Glutamatergic neuron (in vitro differentiated cells): ENCODE measurements at places on chromosomes 4 and X.
A peak's percentile ranks its signal among the peaks of the same experiment; 100 is the strongest.

DNA sequence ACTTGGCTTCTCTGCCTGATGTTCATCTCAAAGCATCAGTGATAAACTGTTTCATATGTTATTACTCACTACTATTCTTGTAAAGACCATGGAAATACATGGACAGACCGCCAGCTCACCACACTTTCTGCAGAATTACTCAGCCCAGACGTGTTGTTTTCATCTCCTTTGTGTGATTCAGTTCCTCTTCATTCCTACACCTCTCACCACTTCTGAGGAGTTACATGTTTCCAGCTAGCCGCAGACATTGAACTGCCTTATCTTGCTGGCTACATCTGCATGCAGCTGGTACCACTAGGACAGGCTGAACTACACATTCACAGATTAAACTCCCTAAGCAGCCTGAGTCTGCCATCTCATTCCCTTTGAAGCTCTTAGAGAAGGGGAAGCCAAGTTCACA, 443.2 kb upstream of the FGF16 start:
- DNase-seq = no peak

DNA sequence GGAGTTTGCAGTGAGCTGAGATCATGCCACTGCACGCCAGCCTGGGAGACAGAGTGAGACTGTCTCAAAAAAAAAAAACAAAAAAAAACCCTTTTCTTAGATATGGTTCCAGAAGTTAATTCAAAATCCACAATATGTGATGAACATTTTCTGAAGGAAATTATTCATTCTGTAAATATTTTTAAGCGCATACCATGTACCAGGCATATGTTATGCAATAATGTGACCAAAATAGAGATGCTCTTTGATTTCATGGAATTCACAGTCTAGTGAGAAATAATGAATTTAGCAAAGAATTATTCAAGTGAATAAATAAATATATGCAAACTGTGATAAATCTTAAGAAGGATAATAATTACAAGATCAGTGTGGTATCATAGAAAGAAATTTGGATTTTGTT, 174.7 kb downstream of the GC start:
- no peak for DNase-seq

- no peak for DNase-seq
Measured at GRCh38 chr4:108247387-108248049, 78.8 kb upstream of the LEF1 start.

GRCh38 chrX:95791876-95792275, 892.8 kb upstream of the DIAPH2 start:
- DNase-seq = no peak

GRCh38 chr4:10260777-10261176, 144.2 kb upstream of the WDR1 start:
- DNase-seq = no peak

- no peak for DNase-seq
Measured at GRCh38 chr4:112329672-112330375, 32.7 kb downstream of the ALPK1 start.

- no peak for DNase-seq
Measured at GRCh38 chr4:71932941-71933340, 98.9 kb upstream of the NPFFR2 start.

- DNase-seq = no peak
Measured at GRCh38 chrX:120136840-120137239, 21.1 kb upstream of the RHOXF1 start.

DNA sequence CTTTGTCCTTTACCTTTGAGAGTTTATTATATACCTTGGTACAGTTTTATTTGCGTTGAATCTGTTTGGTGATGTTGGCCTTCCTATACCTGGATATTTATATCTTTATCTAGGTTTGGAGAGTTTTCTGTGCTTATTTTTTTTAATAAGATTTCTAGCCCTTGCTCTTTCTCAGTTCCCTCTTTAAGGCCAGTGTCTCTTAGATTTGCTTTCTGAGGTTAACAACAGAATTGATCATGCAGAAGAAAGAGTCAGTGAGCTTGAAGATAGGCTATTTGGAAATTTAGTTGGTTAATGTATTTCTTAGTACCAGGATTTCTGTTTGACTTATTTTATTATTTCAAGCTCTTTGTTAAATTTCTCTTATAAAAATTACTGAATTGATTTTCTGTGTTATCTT, 12.7 kb upstream of the TAF7L start:
- DNase-seq = no peak

DNA sequence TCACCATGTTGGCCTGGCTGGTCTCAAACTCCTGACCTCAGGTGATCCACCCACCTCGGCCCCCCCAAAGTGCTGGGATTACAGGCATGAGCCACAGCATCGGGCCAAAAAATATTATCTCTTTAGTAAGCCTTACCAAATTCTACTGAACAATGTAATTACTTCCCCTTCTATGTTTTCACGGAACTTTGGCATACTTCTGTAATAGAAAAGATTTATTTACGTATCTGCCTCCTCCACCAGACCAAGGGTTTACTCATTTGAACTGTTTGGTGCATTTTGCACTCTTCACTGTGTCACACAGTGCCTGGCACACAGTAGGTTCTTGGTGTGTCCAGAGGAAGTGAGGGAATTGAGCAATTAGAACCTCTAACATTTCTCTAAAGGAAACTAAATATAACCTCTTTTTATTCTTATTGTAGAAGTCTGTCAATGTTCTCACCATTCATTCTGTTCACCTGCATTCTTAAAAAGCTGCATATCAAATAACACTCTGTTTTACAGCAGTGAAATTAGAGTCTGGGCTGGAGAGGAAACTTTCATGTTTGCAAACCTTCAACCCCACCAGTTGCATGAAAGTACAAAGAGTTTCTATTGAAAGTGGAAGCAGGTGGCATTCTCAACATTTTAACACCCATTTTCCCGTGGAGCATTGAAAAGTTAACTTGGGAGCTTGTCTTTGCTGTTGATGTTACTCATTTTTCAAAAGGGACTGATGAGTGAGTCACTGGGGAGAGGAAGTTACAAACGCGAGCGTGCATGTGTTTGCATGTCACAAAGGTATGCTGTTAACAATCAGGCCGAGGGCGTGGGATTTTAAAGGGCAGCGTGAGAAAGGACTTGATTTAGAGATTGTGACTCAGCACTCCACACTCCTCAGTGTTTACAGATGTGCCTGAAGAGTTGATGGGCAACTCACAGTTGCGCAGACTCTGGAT, 314.1 kb downstream of the STK32B start:
- DNase-seq = no peak

DNA sequence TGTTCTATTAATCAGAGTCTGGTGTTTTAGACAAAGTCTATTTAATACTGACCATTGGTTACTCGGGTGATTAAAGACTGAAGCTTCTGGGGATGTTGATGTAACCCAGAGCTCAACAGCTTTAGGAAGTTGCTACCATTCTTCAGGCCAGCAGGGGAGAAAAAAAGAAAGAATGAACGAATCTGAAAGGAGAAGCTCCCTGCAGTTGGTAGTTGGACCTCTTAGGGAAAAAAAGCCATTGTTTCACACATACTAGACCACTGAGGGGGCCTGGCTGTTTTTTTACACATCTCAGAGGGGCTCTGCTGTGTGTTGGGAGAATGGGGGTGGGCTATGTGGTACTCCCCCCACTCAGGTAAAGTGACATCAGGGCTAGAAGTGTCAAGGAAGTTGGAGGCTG, 378.9 kb downstream of the KCNIP4 start:
- no peak for DNase-seq

DNA sequence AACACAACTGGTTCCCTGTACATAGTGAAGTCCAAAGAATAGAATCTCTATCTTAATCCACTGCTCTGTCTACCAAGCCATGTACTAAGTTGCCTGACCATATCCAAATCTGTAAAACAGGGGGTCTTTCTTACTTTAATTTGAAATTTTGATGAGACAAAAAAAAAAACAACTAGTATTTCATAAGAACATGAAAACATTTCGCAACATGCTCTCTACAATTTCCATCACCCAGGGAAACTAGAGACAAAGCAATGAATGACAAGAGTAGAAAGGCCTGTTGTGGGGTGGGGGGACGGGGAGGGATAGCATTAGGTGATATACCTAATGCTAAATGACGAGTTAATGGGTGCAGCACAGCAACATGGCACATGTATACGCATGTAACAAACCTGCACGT, 279.9 kb downstream of the PPP3CA start:
- DNase-seq = no peak

DNA sequence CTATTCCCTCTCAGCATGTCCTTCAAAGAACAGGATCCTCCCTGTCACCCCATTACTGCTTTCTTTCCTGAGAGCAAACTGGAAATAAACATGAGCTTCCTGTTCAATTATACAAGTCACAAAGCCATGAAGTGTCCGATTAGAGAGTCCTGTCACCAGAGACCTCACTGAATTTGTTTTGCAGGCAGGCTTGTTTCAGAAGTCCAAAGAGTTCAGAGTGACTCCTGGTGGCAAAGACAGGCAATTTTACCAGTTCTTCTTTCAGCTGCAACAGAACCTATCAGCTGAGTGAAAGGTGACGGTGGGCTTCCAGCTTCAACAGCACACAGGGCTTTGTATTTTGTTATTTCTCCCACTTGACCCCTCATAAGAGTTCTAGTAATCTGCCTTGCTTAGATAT, 6.4 kb downstream of the ELK1 start:
- DNase-seq = no peak

- DNase-seq = no peak
Measured at GRCh38 chrX:72002875-72003274, 92.2 kb downstream of the NHSL2 start.

- DNase-seq = no peak
Measured at GRCh38 chr4:52144372-52144771, 93.3 kb downstream of the SPATA18 start.

- no peak for DNase-seq
Measured at GRCh38 chr4:139547979-139548378, 8.0 kb downstream of the SETD7 start.

DNA sequence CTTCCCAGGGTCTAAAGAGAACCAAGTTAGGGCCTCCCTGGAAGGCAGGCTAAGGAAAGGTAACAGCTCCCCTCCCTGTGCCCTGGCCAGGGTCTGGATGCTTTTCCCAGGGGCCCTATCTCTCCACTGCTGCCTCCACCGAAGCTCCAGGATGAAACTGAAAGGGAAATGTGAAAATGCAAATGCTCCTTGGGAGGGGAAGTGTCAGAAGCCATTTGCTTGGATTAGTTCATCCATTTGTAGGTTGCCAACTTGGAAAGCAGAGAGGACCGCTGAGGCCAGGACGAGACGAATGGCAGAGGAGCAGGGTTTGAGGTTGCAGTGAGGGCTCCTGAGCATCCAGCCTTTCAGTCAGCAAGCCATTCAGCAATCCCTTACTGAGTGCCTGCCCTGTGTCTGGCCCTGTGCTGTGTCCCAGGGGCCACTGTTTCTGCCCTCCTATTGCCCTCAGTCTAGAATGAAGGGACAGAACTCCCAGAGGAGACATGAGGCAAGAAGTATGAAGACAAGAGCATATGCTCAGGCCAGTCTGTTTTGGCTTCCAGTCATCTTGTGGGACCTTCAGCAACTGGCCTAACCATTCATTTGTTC, 45.9 kb upstream of the PGRMC1 start:
- no peak for DNase-seq

GRCh38 chr4:68361146-68361589, 11.3 kb upstream of the YTHDC1 start:
- DNase-seq = no peak

DNA sequence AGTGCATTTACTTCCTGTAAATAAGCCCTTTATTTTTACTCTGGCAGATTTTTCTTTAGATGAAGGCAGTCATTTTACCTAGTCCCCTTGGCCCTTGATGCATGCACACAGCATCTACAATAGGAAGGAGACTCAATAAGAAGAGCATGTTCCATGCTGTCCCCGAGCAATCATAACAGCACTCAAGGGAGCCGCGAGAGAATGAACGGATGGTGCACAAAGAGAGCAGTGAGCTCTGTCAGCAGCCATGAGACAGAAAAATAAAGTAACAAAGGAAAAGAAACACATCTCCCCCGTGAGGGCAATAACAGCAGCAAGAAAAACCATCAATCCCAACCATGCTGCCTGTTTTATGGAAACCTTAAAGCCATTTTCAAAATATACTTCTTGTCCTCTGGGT, 11.9 kb downstream of the SMIM31 start:
- DNase-seq = peak; percentile 47

DNA sequence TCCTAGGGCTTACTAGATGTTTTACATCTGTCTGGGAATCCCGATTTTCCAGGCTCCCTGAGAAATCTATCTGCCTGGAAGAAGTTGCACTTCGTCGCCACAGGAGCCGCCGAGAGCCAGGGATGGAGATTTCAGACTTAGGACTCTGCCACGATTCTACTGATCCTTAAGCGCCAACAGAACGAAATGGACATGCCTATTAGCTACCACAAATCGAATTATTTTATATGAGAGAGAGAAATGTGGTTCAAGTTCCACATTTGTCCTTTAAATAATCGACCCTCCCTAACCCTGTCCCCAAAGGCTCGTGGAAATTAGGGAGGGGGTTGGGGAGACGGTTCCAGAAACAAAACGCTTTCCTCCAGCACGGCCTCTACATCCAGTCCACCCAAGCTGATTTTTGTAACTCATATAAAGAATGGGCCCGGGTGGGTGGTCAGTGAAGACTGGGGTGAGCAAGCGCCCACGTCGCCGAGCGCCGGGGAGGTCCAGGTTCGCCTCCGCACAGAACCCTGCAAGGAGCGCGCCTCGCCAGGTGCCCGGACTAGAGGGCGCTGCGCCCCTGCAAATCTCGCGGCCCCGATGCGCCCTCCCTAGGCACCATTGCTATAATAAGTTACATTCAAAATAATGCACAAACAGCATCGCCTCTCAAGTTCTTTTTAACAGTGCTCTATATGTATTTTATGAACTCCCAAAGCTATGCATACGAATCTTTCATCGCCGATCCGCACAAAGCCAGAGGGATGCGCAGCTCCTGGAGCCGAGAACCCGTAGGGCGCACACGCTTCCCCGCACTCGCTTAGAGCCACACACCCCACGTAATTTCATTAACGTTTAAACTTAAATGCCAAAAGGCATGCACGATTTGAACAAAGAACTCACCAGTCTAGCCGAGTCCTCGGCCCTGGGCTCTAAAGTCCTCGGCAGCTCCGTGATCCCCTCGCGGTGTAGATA, 2.1 kb upstream of the FAT1 start:
- peak; percentile 70 for DNase-seq

- DNase-seq = no peak
Measured at GRCh38 chr4:77025643-77026321, 50.0 kb downstream of the CCNI start.

DNA sequence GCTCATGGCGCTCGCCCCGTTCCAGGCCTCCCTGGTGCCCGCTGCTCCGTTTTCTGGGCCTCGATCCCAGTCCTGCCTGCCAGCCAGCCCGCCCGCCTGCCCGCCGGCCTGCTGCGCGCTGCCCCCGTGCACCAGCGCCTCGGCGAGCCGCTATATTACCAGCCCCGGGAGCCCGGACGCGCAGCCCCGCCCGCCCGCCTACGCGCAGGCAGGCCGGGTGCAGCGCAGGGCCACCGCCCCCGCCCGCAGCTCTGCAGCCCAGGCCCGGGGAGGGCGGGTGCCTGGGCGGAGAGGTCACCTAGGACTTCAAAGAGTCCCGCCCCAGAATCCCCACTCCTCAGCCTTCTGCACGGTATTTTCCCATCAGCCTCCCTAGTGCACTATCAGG, at the start of gene MAOB:
MAOB (minus strand) TSS at position 157 of the 388 bp plus-strand sequence; CDS start at position 6, 151 bp downstream.
- DNase-seq = peak; percentile 26
